SJSA1 (cell line): ENCODE measurements at places on chromosomes 7 and 10.
A peak's percentile ranks its signal among the peaks of the same experiment; 100 is the strongest.

DNA sequence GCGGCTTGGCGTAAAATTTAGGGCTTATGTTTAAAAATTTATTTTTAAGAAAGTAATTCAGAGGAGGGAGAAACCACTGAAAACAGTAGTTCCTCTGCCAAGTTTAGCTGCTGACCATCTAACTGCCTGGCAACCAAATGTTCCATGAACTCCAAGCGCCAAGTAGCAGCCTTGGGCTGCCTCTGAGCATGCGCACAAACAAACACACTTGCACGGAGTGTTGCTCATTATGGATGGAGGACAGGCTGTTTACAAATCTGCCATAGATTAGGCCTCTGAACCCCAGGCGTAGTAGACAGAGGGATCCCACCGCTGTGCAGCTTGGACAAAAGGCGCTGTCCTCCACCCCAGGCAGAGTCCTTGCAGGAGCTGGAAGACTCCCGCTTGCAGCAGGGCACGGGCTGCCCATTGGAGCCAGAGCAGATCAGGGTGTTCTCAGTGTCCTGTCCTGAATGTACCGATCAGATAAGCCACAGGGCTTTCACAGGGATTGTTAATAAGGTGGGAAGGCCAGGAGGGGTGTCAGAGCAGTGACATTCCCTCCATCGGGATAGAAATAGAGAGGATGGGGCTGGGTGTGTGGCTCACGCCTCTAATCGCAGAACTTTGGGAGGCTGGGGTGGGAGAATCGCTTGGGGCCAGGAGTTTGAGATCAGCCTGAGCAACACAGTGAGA, 47.7 kb upstream of the LYZL1 start:
- DNase-seq: no peak

DNA sequence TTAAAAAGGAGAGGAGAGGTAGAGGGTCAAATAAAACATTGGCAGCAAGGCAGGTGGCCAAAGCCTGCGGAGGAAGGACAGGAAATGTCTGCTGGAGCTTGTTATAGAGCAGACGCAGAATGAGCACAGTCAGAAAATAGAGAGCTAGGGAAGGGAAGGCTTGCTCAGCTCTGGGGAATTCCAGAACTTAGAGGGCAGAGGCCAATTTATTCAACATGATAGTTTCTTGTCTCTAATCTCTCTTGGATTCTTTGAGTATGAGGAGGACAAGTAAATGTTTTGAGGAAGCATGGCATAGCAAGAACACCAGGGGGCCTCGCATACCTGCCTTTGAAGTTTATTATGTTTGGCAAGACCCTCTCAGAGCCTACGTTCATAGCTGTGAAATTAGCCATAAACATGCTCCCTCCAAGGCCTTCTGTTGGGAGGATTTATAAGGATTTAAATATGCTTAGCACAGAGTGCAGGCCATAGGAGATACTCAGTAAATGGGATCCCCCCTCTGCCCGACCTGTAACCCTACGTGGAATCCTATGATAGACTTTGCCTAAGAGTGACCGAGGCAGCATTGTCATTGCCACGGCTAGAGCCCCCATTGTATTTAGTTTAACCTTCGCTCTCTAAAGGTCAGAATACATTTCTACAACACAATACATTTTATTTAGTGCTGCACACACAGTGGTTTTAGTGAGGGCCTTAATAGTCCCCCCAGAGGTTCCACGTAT, 293.9 kb downstream of the CCDC3 start:
- peak; percentile 82 for DNase-seq

DNA sequence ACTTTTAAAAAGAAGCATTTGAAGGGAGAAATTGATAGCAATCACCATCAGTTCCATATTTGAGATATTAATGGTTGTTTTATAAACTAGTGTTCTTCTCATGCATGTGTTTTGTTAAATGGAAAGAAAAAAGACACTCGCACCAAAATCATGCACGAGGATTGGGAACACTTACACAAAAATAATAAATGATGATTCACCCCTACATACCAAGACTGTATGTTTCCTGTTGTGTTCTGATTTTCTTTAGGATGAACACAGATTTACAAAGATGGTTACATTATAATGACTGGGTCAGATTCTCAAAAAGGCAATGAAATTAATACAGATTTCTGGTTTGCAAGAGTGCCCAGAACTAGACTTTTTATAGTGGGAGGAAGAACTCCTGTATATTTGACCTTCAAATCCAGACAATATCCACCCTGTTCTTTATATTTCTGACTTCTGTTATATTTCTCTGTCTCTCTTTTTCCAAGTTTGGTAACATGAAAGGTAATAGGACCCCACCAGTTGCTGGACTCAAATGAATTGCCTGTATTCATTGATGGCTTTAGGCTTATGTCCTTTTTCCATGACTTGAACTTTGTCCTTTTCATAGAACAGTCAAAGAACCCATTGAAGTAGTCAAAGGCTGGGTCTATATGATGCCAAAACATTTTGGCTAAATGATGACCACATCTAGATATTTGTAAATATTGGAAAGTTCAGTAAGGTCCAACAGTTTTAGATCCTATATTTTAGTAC, 54.4 kb downstream of the SEMA3A start:
- DNase-seq: no peak

GRCh38 chr10:59376846-59377245, 14.5 kb upstream of the FAM13C start:
- no peak for DNase-seq

DNA sequence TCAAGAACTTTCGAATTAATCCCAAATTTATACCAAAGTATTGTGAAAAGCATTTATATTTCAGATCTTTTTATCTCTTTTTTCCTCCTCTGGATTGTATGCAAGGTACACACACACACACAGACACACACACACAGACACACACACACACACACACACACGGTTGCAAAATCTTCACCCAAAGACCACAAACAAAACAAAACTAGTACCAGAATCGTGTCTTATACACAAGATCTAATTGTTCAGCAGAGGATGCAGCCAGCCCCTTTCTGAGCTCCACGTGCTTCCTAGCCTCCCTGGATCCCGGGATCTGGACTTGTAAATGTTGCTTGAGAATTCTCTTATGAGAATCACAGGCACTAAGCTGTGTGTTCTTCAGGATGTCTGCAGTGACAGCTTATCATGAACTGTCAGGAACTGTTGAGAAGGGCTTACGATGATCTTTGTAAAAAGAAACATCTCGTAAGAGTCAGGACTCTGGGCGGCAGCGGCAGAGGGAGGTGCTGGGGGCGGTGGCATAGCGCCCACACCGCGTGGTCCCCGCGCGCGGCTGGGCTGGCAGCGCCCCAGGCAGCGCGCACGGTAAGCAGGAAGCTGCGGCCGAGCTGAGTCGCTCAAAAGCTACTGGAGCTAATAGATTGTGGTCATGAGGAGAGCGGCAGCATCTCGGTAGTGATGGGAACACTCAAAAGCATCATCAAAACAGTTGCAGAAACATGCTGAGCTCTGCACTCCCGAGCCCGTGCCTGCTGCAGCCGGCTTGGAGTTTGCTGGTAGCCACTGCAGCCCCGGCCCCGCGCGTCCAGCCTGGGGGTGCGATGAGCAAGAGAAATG, 277.6 kb downstream of the GATA3 start:
- peak; percentile 50 for DNase-seq
